WERI-Rb-1 (cell line): ENCODE measurements at places on chromosomes 12 and 14.

- peak; percentile 76 for DNase-seq
Observed at GRCh38 chr14:52235866-52236510, 31.5 kb upstream of the PTGDR start.

GRCh38 chr12:127025545-127025944 lies 1241.4 kb upstream of the TMEM132C start:
- no peak for DNase-seq

GRCh38 chr14:33377596-33378390 lies 439.1 kb downstream of the NPAS3 start:
- no peak for DNase-seq

DNA sequence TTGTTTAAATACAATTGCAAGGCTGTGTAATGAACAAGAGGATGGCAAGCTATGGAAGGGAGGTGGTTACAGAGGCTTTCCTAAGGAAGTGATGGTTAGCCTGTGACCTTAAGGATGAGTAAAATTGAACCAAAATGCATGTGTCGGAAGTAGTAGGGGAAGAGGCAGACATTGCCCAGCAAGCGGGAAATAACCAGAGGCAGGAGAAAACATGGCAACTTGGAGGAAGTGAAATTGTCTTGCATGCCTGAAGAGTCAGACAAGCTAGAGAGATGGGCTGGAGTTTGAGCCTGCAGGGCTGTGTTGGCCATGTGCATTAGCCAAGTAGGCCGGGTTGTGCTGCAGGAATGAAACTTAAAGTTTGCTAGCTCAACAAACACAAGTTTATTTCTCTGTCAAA lies 96.2 kb downstream of the BTG1 start:
- no peak for DNase-seq

DNA sequence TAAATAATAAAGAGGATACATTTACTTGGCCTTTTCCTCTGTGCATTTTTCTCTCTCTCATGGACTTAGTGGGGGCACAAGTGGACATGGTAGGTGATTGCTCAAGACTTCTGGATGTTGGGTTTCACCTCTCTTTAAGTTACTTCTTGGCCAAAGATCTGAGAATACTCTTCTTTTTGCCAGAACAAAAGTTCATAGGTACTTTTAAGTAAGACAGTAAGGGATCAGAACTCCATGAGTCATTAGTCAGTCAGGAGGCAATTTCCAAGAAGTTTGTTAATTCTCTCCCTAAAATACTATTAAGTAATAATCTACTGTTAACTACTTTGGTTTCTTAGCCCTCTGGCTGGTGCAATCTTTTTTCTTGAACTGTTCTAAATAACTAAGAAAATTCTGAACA lies 84.2 kb downstream of the GRIP1 start:
- DNase-seq = no peak

- no peak for DNase-seq
Observed at GRCh38 chr12:77116277-77116676, 50.9 kb upstream of the E2F7 start.

DNA sequence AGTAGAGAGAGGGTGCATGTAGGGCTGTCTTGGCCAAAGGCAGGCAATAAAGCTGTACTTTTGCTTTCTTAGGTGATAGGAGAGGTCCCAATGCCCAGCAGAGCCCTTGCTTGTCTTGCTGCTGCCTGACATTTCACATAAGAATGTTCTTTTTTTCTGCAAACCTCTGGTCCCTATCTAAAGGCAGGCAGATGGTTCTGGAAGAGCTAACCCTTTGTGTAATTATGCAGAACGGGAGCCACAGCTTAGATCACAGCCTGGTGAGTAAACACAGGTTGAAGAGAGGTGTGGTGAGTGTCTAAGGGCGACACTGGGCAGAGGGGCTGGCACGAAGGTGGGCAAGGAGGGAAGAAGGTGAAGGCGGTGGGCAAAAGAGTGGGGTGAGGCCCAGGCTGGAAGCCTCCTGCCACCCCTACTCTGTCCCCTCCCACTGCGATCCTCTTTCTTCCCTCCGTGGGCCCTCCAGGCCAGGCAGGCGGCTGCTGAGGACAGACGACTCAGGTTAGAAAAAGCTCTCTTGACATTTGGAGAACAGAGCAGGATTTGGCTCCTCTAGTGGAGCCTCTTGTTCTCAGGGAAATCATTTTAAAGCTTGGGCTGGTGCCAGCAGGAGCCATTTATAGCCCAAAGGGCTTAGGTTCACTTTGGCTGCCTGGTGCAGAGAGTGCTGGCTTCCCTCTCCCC lies 42.8 kb downstream of the PRMT8 start:
- DNase-seq = no peak

DNA sequence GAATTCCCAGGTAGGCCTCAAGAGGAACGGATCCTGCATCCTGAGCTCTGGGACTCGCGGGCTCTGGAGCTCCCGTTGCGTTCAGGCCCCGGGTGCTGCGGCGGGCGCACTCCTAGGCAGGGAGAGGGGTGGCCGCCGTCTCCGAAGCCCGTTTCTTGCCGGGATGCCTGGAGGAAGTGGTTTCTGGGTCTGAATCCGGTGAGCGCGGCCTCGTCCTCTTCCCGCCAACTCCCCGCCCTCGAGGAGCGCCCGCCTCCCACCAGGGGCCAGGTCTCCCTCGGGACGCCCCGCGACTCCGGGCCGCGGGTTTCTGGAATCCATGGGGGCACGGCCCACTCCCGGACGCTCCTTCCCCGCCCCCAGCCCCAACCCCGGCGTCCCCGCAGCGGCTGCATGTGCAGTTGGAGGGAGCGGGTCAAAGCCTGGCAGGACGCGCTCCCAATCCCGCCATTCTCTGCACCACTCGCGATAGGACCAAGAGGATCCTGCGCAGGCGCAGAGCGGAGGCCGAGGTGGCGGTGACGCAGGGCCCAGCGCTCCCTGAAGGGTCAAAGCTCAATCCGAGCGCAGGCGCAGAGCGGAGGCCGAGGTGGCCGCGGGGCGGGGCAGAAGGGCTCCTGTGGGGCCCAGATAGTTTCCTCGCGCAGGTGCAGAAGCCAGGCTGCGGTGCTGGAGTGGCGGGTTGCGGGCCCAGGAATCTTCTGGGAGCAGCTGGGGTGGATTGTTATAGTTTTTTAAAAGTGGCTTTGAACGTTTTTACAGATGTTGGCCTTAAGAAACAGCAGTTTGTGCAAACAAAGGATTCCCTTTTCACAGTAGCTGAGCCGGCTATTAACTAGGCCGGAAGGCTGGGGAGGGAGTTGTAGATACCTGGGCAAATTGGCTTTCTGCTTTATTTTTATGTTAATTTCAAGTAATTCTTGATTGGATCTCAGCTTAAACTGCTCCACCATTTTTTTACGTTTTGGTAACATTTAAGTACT lies 796.4 kb downstream of the AACS start:
- no peak for DNase-seq

DNA sequence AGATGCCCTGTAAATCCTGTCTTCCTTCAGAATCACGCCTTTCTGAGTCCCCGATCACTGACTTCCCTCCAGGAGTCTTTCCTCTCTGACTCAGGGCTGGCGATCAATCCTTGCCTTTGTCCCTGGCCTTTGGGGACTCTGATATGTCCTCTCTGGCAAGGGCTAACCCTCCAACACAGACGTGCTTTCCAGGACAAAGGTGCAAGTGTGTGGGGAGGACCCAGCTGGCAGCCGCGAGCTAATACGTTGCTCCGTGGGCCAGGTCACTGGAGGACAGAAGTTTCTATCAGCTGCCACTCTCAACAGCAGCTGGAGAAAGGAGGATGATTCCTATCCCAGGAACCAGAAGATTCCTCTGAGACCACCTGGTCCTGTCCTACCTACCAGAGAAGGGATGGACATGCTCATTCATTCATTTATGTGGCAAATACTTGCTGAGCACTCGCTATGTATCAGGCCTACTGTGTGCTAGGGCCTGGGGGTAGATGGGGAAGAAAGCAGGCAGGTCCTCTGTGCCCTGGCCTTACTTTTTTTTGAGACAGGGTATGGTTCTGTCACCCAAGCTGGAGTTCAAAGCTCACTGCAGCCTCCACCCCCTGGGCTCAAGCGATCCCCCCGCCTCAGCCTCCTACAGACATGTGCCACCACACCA lies 8.5 kb upstream of the SCARB1 start:
- DNase-seq = peak; percentile 66

DNA sequence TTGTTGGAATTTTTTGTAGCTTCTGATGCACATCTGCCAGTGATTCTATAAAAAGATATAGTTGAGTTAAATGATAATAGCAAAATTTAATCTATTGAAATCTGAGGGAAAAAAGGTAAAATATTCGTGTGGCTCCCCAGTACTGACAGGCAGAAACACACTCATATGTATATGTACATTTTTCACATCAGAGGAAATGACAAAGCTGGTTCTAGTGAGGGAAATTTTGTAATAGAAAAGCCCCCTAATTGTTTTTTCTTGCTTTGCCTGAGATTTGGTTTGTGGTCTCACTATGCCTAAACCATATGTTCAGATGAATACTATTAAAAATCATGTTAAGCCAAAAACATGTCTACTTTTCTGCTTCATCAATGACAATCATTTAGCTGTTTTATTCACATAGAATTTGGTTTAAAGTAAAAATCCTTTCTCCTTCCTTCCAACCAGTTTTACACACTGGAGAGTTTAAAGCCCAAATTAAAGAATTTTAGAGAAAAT lies 203.5 kb downstream of the ANO6 start:
- no peak for DNase-seq

DNA sequence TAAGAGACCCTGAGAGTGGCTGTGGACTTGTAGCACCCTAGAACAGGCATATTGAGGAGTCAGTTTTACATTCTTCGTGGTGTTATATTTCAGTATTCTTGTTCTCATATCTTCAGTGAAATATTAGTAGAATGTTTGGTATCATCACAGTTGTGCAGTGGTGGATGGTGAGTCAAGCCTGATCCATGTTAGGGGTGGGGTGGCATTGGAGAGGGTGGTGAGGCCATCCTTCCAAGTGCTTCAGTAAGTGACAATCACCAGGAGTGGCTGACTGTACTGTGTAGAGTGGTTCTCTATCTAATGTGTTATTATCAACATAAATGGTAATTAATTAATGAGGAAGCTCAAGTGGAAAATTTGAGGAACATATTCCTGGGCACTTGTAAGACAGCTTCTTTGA lies 197.7 kb upstream of the SLC16A7 start:
- no peak for DNase-seq

- DNase-seq = no peak
Observed at GRCh38 chr12:54662026-54662425, 13.9 kb upstream of the DCD start.

GRCh38 chr14:74655599-74656395 lies 43.8 kb upstream of the LTBP2 start:
- no peak for DNase-seq

- no peak for DNase-seq
Observed at GRCh38 chr14:94595912-94596311, 14.7 kb downstream of the SERPINA5 start.

- no peak for DNase-seq
Observed at GRCh38 chr12:108228746-108229145, 99.7 kb downstream of the WSCD2 start.

GRCh38 chr12:110123919-110124268 lies 263 bp upstream of the IFT81 start:
- DNase-seq = no peak

GRCh38 chr12:116999066-116999465 lies 88.3 kb downstream of the FBXW8 start:
- no peak for DNase-seq

GRCh38 chr12:55847033-55847432 lies 4.3 kb upstream of the MMP19 start:
- DNase-seq = no peak

GRCh38 chr12:27531896-27532295 lies 7.9 kb downstream of the PPFIBP1 start:
- no peak for DNase-seq

DNA sequence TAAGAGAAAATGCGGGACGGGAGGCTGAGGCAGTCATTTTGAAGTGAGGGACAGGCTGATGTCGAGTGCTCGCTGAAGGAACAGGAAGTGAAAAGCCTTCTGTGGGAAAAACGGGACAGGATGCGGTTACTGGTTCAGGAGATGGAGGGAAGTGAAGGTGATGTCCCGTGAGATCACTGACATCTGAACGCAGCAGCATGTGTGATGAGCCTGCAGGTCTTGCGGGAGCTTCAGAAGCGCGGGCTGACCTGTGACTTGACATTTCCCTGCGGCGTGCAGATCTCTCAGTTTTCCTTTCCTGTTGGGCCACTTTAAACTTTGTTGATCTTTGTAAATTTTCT lies 77.8 kb downstream of the DDX51 start:
- no peak for DNase-seq

- DNase-seq = no peak
Observed at GRCh38 chr14:59905188-59905587, 14.8 kb upstream of the LRRC9 start.

GRCh38 chr12:131803961-131804521 lies 24.2 kb upstream of the MMP17 start:
- DNase-seq = no peak

DNA sequence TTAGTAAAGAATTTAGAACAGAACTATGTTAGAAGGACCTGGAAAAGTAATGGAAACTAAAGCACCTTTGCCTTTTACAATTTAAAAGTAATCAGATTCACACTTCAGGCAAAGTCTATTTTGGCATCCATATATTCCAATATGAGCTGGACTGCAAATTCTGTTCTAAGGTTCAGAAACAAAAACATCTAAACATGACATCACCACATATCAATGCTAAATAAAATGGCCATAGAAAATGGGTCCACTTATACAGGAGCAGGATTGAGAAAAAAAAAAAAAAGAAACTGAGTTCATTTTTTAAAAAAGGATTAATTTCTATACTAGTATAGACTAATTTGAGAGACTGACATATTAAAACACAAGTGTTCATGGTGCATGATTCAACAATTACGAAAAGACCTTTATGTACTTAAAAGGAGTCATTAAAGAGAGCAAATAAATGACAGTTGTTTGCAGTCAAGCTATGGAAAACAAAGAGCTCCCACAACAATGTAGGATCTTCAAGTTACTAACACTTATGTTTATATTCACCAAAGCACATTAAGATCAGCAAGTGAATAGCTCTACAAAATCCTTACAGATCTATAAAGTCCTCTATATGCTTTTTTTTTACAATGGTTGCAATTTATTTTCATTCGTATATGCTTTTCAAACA lies 45.7 kb downstream of the DICER1 start:
- no peak for DNase-seq

DNA sequence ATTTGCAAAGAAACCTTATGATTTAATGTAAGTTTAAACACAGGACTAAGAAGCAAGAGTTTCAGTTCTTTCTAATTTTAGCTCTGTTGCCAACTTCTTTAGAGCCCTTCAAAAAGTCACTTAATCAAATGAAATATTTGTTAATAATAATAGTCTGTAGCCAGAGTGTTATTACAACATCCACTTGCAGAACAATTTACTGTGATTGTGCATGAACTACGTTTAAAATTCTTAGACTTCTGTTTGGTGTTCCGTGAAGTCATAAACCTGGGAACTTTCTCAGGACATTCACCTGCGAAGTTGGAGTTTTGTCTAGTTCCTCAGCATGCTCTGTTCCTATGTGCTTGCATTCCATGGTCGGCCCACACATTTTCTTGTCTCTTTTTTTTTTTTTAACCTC lies 244.0 kb upstream of the AVPR1A start:
- DNase-seq = no peak
